AG20443 (cell line): ENCODE measurements at places on chromosomes 4 and X.

DNA sequence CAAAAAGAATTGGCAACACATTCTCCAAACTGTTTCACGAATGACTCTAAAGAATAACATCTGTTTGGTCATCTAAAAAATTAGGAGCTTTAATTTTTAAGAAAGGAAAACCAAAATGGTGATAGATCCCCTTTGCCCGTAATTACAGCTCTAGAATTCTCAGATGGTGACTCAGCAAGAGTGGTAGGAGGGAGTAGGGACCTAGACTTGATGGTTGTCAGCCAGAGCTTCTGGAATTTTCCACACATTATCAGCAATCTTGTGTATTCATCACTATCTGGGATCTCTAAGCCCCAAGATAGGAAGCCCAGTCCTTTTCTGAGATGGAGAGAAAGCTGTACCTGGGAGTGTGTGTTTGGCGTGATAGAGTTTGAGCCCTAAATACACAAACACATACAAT is 103.9 kb upstream of the RAB40AL start:
- peak; percentile 9 for DNase-seq

- no peak for DNase-seq
Measured at GRCh38 chr4:86013621-86014020, 346.2 kb downstream of the MAPK10 start.

DNA sequence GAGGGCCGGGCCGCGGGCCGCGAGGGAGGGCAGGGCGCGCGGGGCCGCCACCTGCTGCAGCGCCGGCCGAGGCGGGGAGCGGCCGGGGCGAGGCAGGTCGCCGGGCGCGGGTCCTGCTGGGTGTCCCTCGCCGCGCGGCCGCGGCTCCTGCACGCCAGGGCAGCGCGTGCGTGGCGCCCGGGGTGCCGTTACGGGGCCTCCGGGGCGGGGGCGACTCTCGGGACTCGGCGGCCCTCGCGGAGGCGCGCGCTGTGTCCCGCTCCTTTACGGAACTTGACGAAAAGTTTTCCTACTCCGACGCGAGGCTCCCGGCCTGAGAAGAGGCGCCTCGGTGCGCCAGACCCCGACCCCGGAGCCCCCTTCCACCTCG is 329 bp downstream of the TBC1D14 start:
- DNase-seq: no peak

- DNase-seq: no peak
Measured at GRCh38 chrX:110178179-110178865, 139.6 kb downstream of the AMMECR1 start.

- DNase-seq: no peak
Measured at GRCh38 chr4:124304941-124305340, 407.6 kb downstream of the ANKRD50 start.

DNA sequence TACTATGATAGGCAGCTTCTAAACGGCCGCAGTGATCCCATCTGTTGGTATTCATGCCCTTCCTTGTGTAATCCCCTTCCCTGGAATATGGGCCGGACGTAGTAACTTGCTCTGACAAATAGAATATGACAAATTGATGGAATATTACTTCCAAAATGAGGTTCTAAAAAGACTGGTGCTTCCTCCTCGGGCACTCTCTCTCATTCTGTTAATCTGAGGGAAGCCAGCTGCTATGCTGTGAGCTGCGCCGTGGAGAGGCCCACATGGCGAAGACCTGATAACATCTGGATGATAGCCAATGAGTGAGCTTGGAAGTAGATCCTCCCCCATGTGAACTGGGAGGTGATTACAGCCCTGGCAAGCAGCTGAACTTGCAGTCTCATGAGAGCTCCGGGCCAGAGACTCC is 27.2 kb upstream of the SLC25A4 start:
- no peak for DNase-seq

DNA sequence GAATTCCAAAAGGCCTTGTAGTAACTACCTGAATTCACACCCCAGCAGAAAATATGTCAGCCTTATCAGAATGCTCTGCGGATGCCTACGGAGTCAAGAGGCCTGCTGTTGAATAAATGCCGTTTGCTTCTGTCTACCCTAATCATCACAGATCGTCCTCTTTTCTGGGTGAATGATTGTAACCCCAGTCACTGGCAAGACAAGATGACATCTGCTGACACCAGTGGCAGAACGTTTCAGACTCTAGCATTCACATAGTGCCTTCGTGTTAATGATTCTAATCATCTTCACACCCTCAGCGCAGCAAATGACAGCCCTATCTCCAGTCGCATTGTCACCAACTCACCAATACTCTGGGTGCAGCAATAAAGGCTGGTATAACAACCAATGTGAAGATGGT is 89.1 kb upstream of the MAP3K15 start:
- DNase-seq: no peak

DNA sequence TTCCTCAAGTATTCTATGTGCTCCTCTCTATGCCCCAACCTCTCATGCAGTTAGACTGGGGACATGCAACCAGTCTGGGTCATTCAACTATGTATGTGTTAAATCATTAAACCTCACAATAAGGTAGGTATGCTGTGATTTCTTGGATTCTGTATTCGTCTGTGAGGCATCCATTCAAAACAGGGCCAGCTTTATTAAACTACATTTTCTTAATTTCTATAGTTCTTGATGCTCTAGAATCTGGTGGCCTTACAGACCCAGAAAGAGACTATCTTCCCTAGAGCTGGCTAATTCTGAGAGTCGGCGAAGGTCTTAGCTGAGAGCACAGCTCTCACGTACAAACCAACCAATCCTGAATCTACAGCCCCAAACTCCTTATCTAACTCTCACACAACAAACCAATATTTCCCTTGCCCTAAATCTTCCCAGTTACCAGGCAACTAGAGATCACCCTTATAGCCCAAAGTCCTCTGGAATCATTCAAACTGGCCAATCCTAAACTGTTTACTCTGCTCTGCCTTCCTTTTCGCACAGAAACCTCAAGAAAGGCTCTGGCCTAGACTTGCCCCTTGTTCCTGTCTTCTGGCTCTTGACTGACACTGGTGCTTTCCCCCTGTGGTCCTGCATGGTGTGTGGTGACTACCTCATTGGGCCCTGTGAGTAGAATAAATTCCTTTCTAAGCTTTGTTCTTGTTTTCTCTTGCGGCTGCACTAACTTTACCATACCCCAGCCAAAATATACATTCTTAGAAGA is 203.5 kb upstream of the TET2 start:
- no peak for DNase-seq
